ENCODE measurements at places on chromosomes 11 and 22. TPM values are rescaled to one million over a fixed set of nuclear protein-coding genes. Genes with fewer than 3 reads are reported as not detected.

- DNase-seq: no peak
These were observed 1005.9 kb downstream of the BRD1 start for GRCh38 chr22:48821727-48822126.

GRCh38 chr22:47656806-47657205 lies 894.4 kb downstream of the TBC1D22A start:
- DNase-seq: no peak

DNA sequence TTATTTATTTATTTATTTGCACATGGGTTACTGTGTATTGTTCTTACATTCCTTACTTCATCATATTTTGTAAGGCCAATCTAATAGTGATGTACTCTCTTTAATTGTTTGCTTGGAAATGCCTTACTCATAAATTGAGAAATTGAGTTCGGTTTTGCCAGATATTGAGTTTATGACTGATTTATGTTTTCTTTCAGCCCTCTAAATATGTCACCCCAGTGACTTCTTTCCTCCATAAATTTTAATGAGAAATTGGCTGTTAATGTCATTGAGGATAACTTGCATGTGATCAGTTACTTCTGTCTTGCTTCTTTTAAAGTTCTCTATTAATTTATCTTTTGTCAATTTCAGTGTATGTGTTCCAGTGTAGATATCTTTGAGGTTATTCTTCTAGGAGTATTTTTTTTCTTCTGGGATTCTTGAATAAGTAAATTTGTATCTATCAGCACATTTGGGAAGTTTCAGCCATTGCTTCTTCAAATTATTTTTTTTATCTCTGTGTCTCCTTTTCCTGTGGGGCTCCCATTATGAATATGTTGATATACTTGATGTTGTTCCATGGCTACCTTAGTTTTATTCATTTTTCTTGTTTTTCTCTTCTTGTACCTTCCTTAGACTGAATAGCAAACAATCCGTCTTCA lies 47.8 kb downstream of the XKR3 start:
- DNase-seq: no peak

Gene EIF4ENIF1
- total RNA-seq: 11.9 TPM

Data from kidney epithelial cell (primary cell).